ENCODE measurements at places on chromosomes 11 and 22. TPM values are rescaled to one million over a fixed set of nuclear protein-coding genes. Genes with fewer than 3 reads are reported as not detected.

The KIAA1671 gene
- total RNA-seq = 92.1 TPM

DNA sequence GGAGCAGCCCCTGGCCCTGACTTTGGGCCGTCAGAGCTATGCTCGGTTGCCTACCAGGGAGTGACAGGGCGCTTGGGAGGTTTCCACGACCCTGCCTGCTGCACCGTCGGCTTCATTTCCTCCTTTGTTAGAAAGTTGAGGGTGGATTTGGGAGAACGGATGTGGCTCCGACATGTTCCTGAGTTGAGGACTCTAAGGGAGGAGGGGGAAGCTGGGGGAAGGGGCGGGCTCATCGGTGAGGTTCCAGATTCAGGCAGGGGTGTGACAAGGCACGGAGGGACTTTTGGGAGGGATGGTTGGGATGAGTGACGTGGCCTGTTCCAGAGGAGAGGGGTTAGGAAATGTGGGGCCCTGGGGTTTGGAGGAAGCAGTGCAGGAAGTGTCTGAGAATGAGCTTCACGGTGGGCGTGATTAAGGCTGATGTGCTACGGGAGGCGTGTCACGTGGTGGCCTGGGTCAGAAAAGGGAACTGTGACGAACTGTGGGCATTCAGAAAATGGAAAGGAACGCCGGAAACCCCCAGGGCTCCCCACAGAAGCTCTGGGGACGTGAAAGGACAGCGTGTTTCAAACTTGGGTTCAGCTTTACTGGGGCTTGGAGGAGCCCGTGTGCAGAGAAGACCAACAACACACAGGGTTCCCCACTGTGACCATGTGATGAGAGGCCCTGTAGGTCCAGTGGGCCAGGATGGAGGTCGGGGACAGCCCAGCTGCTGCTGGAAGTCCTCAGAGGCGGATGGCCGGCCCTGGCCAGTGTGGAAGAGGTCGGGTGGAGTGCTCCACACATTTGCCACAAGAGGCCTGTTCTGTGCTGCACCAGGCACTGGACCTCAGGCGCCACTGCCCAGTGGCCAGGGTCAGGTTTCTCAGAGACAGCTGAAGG lies 2.8 kb downstream of the PARVB start:
- peak; percentile 54 for DNase-seq
- peak overlapping the region; percentile 100 for H3K27ac ChIP-seq
- peaks cover 14% of the 10 kb centered on the region for H3K36me3 ChIP-seq
- H3K4me3 ChIP-seq = peak overlapping the region; percentile 78

DNA sequence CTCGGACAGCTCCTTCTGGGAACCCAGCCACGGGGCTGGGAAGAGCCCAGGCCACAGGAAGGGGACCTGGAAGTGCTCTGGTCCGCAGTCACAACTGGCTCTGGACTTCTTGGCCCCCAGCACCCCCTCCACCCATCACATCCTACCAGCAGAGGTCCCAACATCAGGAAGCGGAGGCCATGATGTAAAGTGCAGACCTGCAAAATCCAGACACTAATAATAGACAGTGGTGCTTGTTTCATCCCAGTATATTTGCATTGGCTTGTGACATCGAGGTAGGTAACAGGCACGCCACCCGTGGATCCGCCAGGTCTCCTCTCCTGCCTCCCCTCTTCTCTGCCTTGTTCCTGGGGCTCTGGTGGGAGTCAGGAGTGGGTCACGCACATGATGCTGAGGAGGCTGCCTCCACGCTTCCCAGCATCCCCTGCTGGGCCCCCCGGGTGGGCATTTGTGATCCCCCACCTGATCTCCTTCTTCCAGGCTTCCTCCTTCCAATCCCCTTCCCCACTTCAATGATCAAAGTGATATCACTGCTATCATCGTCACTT lies 1454.0 kb downstream of the BRD1 start:
- no peak overlapping the region for H3K4me3 ChIP-seq
- DNase-seq = no peak
- H3K36me3 ChIP-seq = no peaks in the 10 kb centered on the region
- H3K27me3 ChIP-seq = peaks cover 2% of the 10 kb centered on the region

GRCh38 chr11:2522631-2523255 lies 77.9 kb downstream of the KCNQ1 start:
- H3K36me3 ChIP-seq = no peaks in the 10 kb centered on the region
- H3K27ac ChIP-seq = no peak overlapping the region
- peaks cover 9% of the 10 kb centered on the region for H3K27me3 ChIP-seq
- no peaks in the 10 kb centered on the region for H3K4me1 ChIP-seq
- DNase-seq = peak; percentile 1
- H3K4me3 ChIP-seq = no peak overlapping the region

DNA sequence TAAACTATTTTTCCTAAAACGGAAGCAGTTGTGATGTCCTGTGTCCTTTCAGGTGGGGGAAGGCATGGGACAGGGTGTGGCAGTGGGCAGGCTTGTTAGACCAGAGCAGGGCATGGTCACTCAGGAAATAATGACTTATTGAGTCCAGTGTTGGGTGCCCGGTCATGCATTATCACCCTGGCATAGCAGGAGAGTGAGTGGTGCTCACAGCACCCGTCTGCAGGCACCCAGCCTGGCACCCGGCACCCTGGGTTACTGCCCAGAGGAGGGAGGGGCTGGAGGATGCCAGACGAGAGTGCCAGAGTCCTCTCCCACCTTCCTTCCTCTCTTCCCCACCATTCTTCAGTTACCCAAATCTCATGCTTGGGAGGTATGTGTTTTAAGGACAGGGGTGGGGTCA lies 59.1 kb downstream of the ST3GAL4 start:
- H3K4me3 ChIP-seq = no peak overlapping the region
- peaks cover 10% of the 10 kb centered on the region for H3K4me1 ChIP-seq
- no peak overlapping the region for H3K27ac ChIP-seq
- H3K27me3 ChIP-seq = peaks cover 12% of the 10 kb centered on the region
- no peak for DNase-seq

GRCh38 chr11:46391578-46392420 lies at the start of gene CHRM4:
Gene CHRM4, minus strand, starts transcription at chr11:46391776. Its CDS starts 5,219 bp downstream, at chr11:46386557.
- DNase-seq = peak; percentile 64
- peaks cover 19% of the 10 kb centered on the region for H3K36me3 ChIP-seq
- H3K27ac ChIP-seq = no peak within 1 kb of the TSS
- peaks cover 27% of the 10 kb centered on the region for H3K27me3 ChIP-seq
- H3K4me1 ChIP-seq = peaks cover 7% of the 10 kb centered on the region
